ENCODE measurements at places on chromosomes 6 and 20.

GRCh38 chr6:142808405-142809061, 136.4 kb downstream of the HIVEP2 start:
- no peak for DNase-seq

GRCh38 chr6:24490948-24491347, 1.6 kb upstream of the GPLD1 start:
- no peak for DNase-seq

- DNase-seq: peak; percentile 89
Measured at GRCh38 chr20:37095599-37096414, at the start of gene RBL1. RBL1 (minus strand) TSS chr20:37095997; CDS start chr20:37095928, 69 bp downstream.

GRCh38 chr20:29763821-29764511, 1493.5 kb upstream of the DEFB115 start:
- no peak for DNase-seq

DNA sequence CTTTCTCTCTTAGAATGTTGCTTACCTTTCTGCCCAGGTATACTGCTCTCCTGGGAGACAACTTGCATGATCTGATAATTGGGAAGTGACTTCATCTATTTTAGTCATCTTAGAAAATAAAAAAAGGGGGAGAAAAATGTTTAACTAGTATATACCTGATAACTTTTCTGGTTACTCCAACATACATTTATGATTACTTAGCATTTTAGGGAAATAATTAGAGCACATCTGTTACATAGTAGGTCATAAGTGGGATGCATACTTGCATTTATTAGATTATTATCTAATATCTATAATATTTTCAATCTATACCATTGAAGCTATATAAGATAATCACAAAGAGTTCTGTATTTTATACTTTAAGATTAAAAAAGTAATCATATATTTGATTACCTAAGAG, 193.9 kb upstream of the EYS start:
- no peak for DNase-seq

- DNase-seq: peak; percentile 61
Measured at GRCh38 chr6:24927985-24928745, 7.6 kb downstream of the RIPOR2 start.

DNA sequence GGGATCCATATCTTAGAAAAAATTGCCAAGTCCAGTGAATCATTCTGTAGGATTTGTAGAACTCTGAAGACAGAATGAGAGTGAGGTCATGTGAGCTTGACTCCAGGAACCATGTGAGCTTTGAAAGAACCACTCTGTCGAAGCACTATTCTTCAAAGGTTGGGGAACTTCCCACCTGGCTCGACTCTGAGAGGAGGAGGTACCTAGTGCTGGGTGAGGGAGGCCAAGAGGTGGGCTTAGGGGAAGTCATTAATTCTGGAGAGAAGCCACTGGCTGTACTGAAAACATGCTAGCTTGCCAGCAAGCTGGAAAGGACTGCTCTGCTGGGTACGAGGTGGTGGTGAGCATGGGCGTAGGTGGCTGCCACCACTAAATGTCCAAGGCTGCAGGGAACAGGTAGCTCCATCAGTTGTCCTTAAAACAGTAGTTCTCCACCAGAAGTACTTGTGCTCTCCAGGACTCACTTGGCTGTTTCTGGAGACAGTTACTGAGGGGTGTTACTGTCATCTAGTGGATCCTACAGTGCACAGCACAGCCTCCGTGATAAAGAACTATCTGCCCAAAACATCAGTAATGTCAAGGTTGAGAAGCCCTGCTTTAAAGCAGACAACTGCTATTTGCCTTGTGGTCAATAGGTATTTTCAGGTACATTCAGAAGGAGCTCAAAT, 34.7 kb upstream of the SYNJ2 start:
- peak; percentile 28 for DNase-seq

DNA sequence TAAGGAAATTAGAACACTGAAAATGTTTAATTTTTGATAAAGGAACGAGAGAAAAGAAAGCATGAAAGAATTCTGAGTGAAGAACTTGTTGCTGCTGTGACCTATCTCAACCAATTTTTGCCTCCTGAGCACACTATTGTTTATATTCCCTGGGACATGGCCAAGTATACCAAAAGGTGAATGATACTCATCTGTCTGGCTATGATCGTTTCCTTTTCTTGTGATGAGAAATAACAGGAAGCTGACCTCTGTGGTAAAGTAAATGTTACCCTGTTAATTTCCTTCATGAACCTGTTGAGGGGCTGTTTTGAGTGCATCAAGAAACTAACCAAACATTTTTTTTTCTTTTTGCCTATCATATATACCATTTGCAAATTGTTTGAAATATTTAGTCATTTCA, 69.1 kb downstream of the FIG4 start:
- no peak for DNase-seq

GRCh38 chr20:58647162-58647795, 3.8 kb upstream of the STX16 start:
- no peak for DNase-seq

DNA sequence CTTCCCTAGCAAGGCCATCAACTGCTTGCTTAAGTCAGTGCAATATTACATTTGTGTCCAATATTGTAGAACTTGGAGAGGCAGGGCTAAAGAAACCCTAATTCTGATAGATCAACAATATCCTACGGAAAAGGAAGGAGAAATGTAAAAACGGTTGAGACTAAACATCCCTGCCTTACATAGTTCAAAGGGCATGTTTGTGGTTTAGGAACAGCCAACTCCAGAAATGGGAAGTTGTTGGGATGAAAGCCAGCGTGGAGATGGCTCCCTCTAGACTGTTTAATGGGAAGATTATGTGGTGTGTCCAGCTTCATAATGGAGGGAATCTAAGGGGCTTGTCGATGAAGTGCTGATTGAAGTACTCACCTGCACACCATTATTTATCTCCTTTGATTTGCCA, 145.3 kb upstream of the TENT5A start:
- no peak for DNase-seq

- DNase-seq: no peak
Measured at GRCh38 chr6:42304053-42304712, 86.5 kb upstream of the MRPS10 start.

DNA sequence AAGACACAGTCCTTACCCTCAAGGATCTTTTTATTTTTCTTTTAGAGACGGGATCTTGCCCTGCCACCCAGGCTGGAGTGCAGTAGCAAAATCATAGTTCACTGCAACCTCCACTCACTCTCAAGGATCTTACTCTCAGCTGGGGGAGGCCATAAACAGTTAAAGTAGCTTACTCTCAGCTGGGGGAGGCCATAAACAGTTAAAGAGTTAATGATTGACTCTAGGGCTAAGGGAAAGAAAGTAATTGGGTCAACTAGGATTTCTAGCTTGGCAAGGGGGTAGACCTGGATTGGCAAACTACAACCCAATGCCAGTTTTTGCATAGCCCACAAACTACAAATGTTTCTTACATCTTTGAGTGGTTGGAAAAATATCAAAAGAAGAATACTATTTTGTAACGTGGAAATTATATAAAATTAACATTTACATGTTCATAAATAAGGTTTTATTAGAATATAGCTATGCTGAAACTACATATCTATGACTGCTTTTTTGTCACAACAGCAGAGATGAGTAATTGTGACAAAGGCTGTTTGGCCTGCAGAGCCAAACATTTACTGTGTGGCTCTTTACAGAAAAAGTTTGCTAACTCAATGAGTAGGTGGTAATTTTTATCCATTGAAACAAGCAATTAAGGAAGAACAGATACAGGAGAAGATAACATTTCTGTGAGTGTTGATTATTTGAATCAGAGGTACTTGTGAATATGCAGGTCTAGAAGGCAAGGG, 46.4 kb downstream of the PTPRA start:
- no peak for DNase-seq

DNA sequence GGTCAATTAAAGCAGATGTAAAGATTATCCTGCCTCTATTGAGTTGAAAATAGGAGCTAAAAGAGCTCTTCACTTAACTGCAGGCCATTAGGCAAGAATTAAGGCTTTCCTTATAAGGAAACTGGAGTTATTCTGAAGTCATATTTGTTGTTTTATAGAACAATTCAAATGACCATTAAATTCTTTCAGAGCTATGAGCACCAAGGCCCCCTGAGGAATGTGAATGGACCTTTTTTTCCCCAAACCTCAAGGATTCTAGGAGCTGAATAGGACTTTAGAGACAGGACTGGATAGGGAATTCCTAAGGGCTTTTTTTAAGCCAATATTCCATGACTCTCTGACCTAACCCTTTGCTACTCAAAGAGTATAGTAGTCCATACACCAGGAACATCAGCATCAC, 565.7 kb upstream of the BTBD3 start:
- DNase-seq: no peak

GRCh38 chr6:43771858-43772680, 2.1 kb downstream of the VEGFA start:
- peak; percentile 61 for DNase-seq

GRCh38 chr6:123849406-123849805, 45.7 kb downstream of the NKAIN2 start:
- no peak for DNase-seq

- peak; percentile 21 for DNase-seq
Measured at GRCh38 chr6:89797317-89797716, 22.3 kb downstream of the MDN1 start.

DNA sequence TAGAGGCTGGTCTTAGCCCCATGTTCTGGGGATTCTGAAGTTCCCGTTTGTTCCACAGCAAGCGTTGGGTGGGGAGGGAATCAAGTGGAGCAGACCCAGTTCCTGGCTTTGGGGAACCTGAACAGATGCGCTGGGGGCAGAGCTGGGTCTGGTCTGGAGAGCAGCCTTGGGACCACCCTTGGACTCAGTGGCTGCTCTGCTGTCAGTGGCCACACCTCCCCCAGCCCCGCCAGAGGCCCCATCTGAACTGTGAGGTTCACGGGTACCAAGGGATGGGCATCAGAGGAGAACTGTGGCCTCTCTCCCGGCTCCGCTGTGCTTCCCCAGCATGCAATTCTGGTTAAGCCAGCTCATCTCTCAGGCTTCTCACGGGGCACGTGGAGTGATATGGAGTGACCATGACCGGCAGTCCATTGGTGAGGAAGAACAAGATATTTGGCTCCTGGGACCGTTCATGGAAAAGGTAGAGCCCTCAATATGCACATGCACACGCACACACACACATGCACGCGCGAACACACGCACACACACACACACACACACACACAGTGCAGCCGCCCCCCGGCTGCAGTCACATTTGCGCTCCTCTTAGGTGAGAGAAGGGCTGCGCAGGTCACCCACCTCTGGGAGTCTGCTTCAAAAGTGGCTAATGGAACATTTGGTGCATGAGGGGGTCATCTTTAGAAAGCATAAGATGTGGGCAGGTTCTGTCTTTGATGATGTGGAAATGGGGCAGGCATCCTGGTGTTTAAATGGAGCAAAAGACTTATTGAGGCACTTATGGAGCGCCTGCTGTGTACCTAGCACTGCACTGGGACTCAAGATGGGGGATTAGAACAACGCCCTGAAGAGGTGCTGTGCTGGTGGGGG, 6.0 kb downstream of the DLGAP4 start:
- no peak for DNase-seq

DNA sequence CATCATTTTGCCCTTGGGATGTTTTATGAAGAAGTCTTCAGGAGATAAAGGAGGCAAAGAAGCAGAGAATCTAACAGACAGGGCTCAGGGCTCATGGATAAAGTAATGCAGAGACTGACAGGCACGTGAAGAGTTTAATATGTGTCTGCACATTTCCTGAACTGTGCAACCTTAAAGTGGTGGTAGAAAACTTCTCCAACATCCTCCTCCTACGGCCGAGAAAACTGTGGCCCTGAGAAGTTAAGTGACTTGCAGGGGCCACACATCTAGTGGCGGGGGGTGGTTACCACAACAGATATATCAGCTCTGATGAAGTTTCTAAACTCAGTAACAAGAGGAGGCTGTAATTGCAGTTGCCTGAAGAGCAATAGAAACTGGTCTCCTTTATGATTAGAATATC, 61.0 kb downstream of the SOBP start:
- DNase-seq: no peak

GRCh38 chr6:108869876-108870275, 21.7 kb downstream of the ARMC2 start:
- DNase-seq: no peak

- no peak for DNase-seq
Measured at GRCh38 chr6:14875481-14876063, 370.3 kb upstream of the JARID2 start.

GRCh38 chr6:45900808-45901752, 114.6 kb downstream of the CLIC5 start:
- DNase-seq: peak; percentile 58

DNA sequence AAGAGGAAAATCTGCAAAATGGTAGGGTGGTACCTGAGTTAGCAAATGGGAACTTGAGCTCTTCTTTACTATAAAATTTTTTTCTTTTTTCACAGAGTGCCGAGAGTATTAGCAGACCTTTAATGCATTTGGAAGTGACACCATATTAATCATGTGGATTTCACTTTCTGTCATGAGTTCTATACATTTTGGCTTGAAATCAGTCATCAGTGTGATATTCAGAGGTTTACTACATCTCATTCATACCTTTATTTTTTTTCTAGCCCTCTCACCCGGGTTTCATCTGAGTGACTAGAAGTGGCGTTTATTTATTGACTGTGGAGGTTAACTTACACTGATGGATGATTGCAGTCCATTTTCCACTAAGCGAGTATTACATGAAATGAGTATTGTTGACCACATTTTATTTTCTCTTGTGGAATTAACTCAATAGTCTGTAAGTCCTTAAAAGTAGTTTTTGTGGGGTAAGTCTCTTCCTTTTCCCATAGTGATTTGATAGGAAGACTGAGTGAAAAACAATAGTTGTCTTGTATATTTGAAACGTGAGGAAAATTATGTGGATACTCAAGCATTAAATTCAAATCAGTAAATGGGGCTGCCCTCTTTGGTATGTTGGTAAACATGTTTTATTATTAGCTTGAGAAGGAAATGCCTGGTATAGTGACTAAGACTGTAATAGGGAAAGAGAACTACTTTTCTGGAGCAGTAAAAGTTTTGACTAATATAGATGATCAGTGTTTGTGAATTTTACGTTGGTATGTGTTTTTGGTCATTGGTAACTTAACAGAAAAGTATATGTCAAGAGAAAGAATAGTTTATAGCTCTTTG, 55.5 kb downstream of the JARID2 start:
- DNase-seq: no peak

DNA sequence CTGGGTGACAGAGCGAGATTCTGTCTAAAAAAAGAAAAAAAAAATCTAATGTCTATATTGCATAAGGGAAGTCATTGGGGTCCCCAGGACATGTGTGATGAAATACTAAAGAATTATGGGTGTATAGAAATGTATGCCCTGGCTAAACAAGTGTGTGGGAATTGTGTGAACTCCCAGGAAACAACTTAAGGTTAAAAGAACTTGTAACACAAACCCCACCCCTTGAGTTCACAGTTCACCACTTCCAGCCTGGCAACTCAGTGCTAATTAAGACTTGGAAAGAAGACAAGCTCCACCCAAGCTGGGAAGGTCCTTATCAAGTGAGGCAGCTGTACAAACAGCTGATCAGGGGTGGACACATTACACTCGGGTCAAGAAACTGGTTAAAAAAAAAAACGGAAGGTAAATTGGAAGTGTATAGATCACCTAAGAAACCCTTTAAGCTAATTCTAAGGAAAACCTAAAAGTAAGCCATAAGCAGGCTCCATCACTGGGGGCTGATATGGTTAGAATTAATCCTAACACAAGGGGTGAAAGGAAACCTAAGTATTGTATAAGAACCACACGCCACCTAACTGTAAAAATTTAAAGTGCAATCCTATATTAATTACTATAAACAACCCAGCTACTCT, 25.2 kb downstream of the HLA-A start:
- no peak for DNase-seq

Measured in EL (cell line).